Ovary (tissue), 10 donors: ENCODE measurements at places on chromosomes 16 and 17. TPM values are rescaled to one million over a fixed set of nuclear protein-coding genes. Genes with fewer than 3 reads are reported as not detected.

SNX20 gene
- 1.3 TPM for total RNA-seq

SLC35G6 gene
- not detected for total RNA-seq

P2RX1 gene
- 0.46 TPM for total RNA-seq

CHMP6 gene
- total RNA-seq, result 27.0 TPM

FSCN2 gene
- 3.0 TPM for total RNA-seq

KRTAP3-1 gene
- not detected for total RNA-seq

DDX19B gene
- total RNA-seq, result 21.6 TPM

CNTNAP1 gene
- 5.8 TPM for total RNA-seq

EVPLL gene
- total RNA-seq, result not detected

ATP1B2 gene
- total RNA-seq, result 34.1 TPM

ZNF276 gene
- total RNA-seq, result 28.8 TPM

TPPP3 gene
- 269 TPM for total RNA-seq

PAQR4 gene
- 5.7 TPM for total RNA-seq

COASY gene
- total RNA-seq, result 41.0 TPM

RGS11 gene
- total RNA-seq, result 0.72 TPM

OR1A1 gene
- not detected for total RNA-seq

KRTAP9-4 gene
- total RNA-seq, result not detected

HBA2 gene
- 35.6 TPM for total RNA-seq

PRSS53 gene
- total RNA-seq, result 1.7 TPM

RASD1 gene
- 24.1 TPM for total RNA-seq

NOD2 gene
- total RNA-seq, result 0.88 TPM

SLFN14 gene
- total RNA-seq, result not detected

HSPB9 gene
- 0.37 TPM for total RNA-seq

CCL8 gene
- total RNA-seq, result 1.2 TPM

KRT9 gene
- total RNA-seq, result not detected

CCL5 gene
- 0.28 TPM for total RNA-seq

SLC38A8 gene
- total RNA-seq, result 0.66 TPM

DPEP3 gene
- total RNA-seq, result not detected

CDH15 gene
- total RNA-seq, result not detected

CACNA1G gene
- 1.9 TPM for total RNA-seq

EVI2A gene
- 1.6 TPM for total RNA-seq

CRHR1 gene
- total RNA-seq, result 0.32 TPM

OTOP2 gene
- not detected for total RNA-seq

ABCA8 gene
- total RNA-seq, result 84.4 TPM

CIAO2B gene
- 77.8 TPM for total RNA-seq
